T1000 (cell line): ENCODE measurements at places on chromosomes 5 and 9.
A peak's percentile ranks its signal among the peaks of the same experiment; 100 is the strongest.

DNA sequence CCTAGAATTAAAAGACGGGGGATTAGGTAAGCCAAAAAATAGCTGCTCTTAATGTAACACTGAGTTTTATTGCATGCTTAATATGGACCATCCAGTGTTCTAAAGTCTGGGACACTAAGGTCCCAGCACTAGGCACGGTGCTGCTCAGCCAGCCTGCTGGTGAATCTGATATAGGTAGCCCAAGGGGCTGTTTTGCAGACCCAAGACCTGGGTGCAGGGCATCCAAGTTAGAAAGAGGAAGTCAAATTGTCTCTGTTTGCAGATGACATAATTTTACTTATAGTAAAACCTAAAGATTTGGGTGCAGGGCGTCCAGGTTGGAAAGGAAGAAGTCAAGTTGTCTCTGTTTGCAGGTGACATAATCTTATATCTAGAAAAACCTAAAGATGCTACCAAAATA lies 17.8 kb downstream of the IFNA5 start:
- DNase-seq = no peak

GRCh38 chr5:157359356-157360055 lies 93.6 kb downstream of the CYFIP2 start:
- no peak for DNase-seq

DNA sequence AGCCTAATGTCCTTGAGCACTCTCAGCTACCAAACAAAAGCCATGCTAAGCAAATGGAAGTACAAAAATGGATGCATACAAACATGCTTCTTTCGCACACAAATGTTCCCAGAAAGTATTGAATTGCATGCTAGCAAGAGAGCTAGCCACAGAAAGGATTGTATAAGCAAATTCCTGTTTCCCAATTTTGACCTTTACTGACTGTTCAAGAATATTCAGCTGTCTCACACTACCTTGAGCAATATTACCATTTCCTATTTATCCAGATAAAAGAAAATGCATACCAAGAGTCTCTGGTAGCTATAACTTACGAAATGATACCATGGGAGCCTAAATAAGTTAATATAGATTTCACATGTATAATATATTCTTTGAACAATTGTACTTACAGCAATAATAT lies 264.6 kb downstream of the TMEM167A start:
- no peak for DNase-seq

GRCh38 chr9:8457055-8457454 lies 657.5 kb upstream of the DMAC1 start:
- DNase-seq = no peak

GRCh38 chr5:160174780-160175437 lies 54.4 kb upstream of the FABP6 start:
- DNase-seq = no peak

- no peak for DNase-seq
These were observed 115.3 kb downstream of the UBE2R2 start for GRCh38 chr9:33932078-33932807.

DNA sequence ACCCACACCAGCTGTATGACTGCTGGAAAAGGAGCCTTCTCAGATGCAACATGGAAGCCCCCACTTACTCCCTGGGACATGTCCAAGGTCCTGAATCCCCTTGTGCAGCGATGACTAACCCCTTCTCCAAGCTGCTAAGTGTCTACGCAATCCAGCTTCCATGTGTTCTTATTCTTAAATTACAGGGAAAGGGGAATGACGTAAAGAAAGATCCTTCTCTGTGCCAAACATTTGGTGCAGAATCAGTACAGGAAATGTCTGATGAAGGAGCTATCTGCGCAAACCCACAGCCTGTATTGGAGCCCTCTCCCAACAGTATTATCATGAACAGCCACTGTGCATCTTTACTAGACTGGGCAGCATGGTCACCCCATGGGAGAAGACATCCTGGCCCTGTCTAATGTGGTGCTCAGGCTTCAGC lies 183.2 kb downstream of the FRMD3 start:
- DNase-seq = no peak

GRCh38 chr5:39604491-39604890 lies 179.7 kb upstream of the DAB2 start:
- DNase-seq = no peak

DNA sequence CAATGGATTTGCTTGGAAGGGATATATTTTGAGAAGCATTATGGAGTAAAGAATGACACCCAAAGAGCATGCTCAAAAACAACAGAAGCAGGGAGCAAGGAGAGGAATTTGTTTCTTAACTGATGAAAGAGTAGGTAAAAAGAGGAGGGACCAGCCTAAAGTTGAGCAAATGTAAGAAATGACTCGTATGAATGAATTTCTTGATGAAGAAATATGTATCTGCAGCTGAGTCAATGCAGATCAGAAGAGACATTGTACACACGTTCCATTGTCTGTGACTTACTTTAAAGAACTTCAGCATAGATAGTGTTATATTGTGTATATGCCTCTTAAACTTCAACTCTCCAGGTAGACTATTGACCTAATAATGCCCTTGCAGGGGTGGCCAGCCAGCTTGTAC lies 112.7 kb upstream of the NREP start:
- DNase-seq = no peak

DNA sequence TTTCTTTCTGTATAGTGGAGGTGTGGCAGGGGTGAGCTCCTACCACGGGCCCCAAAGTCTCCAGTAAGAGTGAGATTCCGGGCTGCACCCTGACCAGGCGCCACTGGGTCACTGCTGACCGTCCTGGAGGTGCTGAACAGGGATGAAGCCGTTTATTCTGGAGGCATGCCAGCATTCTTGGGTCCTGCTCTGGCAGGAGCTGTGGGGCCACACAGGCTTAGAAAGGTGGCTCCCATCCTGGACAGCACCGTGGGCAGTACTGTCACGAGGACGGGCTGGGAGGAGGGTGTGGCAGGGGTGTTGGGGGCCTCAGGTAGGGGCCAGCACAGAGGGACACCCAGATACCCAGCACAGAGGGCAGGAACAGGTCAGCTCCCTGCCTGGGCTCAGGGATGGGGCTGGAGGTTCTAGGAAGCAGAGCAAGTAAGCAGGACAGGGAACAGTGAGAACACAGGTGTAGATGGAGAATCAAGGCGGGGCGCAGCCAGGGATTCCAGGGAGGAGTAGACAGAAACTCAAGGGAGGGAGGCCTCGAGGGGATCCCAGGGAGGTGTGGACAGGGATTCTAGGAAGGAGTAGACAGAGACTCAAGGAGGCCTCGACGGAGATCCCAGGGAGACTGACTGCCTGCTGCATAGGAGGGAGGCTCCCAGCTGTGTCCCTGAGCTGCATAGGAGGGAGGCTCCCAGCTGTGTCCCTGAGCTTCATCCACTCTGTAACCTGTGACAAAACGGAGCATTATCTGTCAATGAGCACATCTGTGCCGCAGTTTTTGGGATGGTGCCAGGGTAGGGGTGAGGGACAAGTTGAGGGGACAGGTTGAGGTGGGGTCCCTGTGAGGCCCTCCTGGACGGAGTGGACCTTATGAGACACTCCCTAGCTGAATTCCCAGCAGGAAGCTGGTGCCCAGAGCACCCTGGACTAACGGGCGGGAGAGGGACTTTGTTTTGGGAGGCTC lies 1.1 kb upstream of the PLEKHG4B start:
- no peak for DNase-seq

DNA sequence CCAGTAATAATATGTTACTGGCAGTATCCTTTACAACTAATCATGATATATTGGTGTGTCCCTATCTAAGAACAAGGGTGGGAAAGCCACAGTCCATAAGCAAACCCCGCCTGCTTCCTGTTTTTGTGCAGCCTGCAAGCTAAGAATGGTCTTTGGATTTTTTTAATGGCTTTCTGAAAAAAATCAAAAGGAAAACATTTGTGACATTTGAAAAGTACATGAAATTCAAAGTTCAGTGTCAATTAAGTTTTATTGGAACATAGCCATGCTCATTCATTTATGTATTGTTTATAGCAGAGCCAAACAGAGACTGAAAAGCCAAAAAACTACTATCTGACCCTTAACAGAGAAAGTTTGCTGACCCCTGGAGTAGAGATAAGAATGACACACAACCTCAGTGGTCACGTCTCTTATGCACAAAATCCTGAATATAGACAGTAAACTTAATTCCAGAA lies 12.8 kb upstream of the TMEM245 start:
- DNase-seq = no peak

- peak; percentile 57 for DNase-seq
These were observed 44.7 kb upstream of the NDFIP1 start for GRCh38 chr5:142063878-142064331.

DNA sequence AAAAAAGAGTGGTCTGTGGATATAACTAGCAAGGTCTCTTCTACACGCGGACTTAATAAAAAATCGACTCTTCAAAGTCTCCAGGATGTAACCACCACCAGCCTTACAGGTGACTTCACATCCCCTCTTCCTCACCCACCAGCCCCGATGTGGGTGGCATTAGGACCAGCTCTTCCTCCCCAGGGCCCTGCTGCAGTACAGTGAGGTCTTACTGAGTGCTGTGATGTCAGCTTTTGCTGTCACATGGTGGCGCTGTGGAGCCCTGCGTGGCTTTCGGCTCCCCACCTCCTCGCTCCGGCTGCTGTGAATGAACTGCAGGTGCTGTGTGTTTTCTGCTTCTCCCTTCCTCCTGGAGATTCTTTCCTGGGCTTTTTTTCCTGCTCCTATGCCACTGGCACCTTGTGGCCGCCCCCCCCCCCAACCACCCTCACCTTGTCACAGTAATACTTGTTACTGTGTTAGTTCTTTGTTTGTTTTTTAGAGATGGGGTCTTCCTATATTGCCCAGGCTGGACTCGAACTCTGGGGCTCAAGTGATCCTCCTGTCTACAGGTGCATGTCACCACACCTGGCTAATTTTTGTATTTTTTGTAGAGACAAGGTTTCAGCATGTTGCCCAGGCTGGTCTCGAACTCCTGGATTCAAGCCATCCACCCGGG lies 15.8 kb upstream of the RAPGEF1 start:
- DNase-seq = no peak

- DNase-seq = no peak
These were observed 599.6 kb downstream of the PSAT1 start for GRCh38 chr9:78896479-78896878.

- DNase-seq = no peak
These were observed 21.0 kb upstream of the ALDH1B1 start for GRCh38 chr9:38371495-38371894.

DNA sequence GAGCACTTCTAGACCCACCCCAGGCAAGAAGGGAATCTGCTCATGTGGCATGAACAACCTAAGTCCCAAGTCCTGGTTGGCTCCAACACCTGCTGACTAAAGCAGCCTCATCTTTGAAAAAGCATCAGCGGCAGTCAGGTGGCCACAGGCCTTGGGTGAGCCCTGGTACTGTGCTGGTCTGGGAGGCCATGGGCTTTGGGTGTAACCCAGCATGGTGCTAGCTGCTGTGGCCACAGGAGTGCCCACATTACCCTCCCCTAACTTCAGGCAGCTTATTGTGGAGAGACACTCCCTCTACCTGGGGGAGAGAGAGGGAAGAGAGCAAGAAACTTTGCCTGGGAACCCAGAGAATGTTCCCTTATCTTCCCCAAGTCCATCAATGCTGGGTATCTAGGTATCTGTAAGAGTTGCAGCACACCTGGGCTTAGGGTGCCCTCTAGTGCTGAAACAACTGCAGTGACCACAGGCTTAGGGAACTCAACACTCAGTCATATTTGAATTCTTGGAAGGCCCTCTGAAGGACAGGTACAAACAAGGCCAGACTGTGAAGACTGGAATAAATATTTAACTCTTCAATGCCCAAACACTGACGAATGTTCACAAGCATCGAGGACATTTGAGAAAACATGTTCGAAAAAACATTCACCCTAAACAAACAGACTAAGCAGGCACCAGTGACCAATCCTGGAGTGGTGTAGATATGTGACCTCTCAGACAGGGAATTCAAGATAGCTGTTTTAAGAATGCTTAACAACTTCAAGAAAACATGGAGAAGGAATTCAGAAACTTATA lies 69.9 kb upstream of the OR2K2 start:
- no peak for DNase-seq

DNA sequence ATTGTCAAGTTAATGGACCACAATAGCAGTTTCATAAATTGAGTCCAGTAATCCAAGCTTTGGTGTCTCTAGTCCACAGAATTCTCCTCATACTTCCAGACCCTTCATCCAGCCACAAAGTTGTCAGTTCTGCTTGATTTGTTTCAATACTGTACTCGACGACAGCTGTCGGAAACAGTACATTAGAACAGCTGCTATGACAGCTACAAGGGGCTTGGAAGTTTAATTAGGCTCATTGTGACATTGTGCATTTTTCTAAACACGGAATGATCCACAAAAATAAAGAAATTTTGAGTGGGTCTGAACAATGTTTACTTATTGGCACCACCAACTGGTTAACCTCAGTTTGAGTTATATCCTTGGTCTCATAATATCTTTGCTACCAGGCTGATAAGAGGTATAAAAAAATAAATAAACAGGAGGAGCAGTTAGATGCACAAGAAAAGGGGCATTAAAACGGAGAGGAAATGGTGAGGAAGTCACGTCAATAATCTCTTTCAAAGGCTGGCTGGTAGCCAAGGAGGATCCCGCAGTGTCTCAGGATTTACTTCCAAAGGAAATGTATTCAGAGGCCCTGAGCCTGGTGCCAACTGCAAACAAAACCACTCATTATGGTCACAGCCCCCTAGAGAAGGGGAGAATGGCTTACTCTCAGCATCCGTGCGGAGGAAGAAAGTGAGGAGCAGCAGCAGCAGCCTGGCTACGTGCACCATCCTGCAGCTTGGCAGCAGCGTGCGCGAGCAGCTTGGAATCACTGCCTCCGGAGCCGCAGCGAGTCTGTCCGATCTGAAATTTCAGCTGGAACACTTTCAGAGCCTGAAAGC lies 933.8 kb upstream of the DMAC1 start:
- DNase-seq = no peak

- DNase-seq = no peak
These were observed 48.1 kb downstream of the TEK start for GRCh38 chr9:27157097-27157496.

GRCh38 chr5:141872496-141873356 lies 5.5 kb downstream of the PCDH1 start:
- no peak for DNase-seq

- DNase-seq = no peak
These were observed 1.0 kb upstream of the GOLGA1 start for GRCh38 chr9:124941679-124942561.

DNA sequence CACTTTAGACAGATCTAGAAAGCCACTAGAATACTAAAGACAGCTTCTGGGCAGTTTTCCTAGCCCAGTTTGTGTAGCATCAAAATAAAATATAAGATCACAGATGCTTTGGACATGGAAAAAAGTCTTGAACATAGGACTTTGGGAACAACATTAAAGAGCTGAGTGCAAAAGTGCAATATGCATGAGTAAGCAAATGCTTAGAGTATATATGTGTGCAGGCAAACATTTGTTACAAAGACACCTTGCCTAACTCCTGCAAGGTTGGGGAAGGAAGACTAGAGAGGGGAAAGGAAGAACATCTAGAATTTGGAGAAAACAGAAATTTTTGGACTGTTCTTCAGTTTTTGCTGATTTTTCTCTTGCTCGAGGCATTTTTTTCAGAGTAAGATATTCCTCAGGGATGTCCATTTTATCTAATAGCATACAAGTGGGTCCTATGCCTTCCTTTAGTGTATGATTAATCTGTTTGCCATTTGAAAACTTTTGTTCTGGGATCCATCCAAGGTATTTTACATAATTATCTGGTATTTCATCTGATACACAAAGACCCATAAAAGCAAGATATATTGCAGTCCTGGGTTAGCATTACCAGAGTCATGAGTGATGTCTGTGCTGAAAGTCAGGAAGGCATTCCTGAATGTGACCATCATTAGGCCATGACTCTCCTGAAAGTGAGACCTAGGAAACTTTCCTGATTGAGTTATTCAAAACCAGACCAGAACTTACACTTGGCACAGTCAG lies 142.0 kb upstream of the RGMB start:
- peak; percentile 18 for DNase-seq

- DNase-seq = no peak
These were observed 20.2 kb upstream of the ANXA1 start for GRCh38 chr9:73131461-73131860.

GRCh38 chr9:135797507-135798262 lies 95.7 kb downstream of the KCNT1 start:
- DNase-seq = no peak
